Activated CD4-positive, alpha-beta memory T cell treated with anti-CD3 and anti-CD28 coated beads, Interleukin-2, amount 10 ng/mL, durations not matched to agents 7 days and 5 days (primary cell): ENCODE measurements at places on chromosomes 3 and 15.
A peak's percentile ranks its signal among the peaks of the same experiment; 100 is the strongest.

DNA sequence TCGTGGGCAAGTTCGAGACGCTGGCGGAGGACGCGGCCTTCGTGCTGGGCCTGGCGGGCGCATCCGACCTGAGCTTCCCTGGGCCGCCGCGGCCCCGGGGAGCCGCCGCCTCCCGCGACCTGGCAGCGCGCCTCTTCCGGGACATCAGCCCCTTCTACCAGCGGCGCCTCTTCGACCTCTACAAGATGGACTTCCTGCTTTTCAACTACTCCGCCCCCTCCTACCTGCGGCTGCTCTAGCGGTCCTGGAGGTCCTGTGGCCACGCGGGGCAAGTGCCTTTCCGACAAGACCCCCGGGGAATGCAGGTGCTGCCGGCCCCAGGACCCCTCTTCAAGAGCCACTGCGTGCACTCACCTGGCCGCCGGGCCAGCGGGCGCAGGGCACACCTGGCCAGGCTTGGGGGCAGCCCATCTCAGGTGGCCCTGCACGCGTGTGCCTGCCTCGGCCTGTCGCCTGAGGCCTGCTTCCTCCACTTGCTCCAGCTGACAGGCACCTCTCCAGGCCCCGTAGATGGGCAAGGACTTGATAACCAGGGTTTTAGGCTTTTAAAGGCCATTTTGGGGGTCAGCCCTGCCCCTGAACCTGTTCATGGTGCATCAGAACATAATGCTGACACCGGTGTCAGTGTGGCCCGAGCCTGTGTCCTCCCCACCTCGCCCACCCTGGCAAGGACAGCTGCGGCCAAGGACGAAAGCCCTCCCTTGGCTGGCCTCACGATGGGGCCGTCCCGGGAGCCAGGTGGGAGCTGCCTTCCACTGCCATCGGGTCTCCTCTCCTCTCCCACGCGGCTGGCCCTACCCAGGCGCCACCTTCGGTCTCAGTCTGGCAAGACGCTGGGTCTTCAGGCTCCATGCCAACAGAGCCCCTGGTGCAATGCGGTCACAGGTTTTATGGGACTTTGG, 16.1 kb downstream of the C3orf22 start:
- DNase-seq: no peak

DNA sequence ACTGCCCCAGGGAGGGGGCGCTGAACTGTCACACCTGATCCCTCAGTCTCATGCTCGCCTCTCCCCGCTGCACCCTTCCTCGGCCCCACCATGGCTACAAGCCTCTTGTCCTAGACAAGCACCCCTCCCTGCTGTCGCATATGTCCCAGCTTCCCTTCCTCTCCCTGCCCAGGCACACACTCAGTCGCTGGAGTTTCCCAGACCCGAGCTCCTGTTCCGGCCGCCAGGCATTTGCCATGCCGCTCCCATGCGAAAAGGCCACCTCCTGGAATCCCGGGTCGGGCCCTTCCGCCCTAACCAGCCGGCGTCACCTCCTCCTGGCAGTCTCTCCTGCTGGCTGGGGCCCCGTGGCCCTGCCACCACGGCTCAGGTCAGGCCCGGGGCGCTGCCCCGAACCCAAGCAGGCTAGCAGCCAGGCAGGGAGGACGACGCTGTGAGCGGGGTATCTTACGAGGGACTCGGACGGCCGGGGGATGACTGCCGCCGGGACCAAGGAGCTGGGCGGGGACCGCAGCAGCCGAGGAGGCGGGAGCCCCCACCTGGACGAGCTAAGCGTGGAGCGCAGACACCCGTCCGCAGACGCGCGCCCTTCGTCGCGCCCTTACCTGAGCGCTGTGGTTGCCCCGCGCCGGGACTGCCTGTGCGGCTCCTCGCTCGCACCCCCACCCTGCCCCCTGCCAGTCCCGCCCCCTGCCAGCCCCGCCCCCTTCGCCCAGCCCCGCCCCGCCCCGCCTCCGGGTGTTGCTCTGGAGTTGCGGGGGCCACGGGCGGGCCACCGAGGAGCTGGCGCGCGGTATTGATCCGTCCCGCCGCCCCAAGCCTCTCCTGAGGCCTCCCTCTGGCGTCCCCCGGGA, at the start of gene ALS2CL:
TSS of gene ALS2CL (minus strand) at position 642 of the 854 bp plus-strand sequence. CDS start 4,239 bp downstream, outside the sequence.
- peak; percentile 71 for DNase-seq

DNA sequence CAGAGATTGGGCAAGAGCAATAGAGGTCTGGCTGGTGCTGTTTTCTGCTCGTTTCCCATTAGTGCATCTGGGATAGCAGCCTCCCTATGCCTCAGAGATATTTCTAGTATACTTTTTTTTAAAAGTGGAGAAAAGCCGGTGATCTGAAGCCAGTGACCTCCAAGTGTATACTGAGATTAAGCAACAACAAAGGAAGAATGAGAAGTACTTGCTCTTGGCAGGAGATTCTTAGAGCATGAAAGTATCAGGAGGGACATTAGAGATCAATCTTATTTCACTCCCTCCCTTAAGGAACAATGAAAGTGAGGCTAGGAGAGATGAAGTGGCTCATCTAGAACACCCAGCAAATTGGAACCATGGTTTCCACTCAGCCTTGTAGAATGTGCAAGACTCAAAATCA, 423.3 kb downstream of the SOX2 start:
- DNase-seq: no peak

GRCh38 chr15:36878684-36879262, 221.6 kb downstream of the MEIS2 start:
- no peak for DNase-seq

- DNase-seq: no peak
These were observed 671.6 kb upstream of the SGO1 start for GRCh38 chr3:20857636-20858035.

- DNase-seq: no peak
These were observed 228.8 kb upstream of the PPP2R3A start for GRCh38 chr3:135736740-135737139.

- no peak for DNase-seq
These were observed 202.8 kb upstream of the UBE2E2 start for GRCh38 chr3:23000371-23000770.

DNA sequence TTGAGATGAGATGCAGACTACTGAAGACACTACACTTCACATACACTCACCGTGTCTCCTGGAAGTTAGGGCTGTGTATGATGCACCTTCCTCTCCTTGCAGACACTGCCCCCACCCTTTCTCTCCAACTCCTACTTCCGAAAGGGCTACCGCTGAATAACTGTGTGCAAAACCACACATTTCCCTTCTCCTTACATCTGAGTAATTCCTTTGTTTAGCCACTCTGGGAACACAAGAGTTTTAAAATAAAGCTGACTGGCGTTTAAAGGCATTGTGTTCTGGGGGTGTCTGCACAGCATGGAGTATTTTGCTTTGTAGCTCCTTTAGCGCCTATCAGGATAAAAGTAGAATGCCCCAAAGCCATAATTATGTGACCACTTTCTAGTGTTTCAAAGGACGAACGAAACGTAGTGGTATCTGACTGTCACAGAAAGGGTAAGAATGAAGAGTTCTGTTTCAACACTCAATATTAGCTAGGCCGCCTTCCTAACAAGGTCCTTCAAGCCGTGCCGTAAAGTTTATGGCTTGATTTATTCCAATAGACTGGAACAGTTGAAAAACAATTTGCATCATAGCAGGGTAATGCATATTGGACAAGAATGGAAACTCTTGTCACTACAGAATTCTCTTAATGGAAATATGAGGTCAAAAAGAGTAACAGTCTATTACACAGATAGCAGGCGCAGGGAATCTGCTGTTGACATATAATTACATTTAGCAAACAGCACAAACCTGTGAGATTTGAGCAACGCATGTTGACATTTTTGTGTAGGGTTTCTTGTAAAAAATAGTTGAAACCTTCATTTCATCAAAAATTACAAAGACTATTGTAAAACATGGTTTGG, 619.9 kb downstream of the FOXP1 start:
- DNase-seq: no peak

- no peak for DNase-seq
These were observed 121.9 kb downstream of the CHST2 start for GRCh38 chr3:143241481-143241951.

DNA sequence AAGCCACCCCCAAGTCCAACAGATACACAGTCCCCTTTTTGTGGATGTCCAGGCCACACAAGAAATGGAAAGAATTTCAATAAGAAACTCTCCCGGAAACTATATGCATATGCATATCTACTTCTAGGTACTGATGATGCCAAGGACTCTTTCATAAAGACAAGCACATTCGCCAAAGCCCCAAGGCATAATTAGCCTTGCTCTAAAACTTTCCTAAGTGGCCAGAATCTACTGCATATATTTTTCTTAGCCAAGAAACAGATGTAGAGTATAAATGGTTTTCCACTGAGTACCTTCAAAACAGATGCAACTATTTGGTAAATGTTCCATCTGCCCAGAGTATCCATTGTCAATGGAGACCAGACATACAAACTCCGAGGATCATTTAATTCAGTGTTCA, 73.9 kb downstream of the MAGI1 start:
- DNase-seq: no peak

DNA sequence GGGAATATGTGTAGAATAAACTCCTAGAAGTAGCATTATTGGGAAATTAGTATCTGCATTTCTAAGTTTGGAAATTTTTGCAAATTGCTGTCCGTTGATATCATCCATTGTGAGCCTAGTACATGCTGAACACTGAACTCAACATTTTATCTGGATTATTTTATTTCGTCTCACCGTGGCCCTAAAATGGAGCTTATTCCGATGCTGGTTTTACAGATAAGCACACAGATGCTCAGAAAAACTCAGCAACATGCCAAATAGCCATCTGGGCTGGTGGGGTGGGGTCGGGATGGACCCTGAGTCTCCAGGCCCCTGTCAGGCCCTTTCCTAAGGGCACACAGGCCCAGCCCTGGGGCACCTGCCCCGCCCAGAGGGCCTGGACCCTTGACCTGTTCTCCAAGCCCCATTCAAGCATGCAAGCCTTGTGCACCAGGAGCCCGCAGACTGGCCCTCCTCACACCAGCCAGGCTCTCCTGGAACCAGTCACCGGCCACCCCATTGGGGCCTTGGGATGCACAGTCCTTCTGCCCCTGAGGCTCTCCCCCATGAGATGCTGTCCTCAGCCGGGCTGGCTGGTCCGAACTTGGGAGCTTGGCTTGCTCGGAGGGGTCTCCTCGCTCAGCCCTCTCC, 20.7 kb upstream of the KLF13 start:
- peak; percentile 12 for DNase-seq

GRCh38 chr3:169153656-169154055, 509.9 kb downstream of the MECOM start:
- no peak for DNase-seq

DNA sequence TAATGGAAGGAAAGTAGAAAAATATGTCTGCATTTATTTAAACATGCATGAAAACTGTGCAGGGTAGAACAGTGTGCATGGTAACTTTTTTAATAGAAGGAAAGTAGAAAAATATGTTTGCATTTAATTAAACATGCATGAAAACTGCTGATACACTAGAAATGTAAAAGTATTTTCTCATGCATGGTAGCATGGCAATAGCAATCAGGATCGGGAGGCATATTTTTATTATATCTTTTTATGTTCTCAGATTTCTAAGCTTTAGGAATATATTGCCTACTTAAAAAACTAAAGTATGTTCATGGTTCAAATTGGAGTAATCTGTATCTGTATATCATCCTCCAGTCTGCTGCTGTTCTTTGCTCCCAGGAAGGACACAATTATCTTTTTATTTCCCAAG, 1468.9 kb upstream of the GBE1 start:
- no peak for DNase-seq

DNA sequence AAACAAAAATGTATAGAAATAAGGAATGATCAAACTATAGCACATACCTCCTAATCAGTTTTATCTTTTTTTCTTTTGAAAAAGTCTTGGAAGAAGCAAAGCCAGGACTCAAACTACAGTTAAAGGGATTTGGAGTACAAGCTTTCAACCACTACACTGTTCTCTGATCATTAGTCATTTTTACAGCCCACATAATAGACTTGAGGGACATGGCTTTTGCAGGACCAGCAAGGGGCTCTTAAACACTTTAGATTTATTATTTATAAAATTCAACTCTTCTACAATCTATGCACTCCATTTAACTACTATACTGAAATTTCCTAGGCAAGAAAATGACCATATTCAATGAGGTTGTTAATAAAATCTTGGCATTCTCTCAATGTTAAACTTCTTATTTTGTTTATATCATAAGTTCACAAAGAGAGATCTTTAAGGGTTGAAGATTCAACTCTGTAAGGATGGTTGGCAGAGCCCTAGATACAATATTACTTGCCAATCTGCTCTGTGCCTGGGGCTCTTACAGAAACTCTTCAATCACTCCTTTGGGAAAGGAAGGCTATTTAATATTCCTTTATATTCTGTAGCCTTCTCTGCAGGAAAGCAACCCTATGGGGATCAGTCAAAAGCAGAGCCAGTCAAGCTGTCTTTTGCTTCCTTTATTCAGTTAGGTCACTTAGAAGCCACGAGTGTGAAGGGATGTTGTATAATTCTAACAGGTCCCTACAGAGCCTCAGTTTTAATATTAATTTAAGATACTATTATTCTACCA, 557.7 kb upstream of the SGO1 start:
- no peak for DNase-seq

GRCh38 chr3:56677286-56677685, 5.8 kb downstream of the TASOR start:
- no peak for DNase-seq

GRCh38 chr3:134904776-134905646, 110.0 kb downstream of the EPHB1 start:
- no peak for DNase-seq

DNA sequence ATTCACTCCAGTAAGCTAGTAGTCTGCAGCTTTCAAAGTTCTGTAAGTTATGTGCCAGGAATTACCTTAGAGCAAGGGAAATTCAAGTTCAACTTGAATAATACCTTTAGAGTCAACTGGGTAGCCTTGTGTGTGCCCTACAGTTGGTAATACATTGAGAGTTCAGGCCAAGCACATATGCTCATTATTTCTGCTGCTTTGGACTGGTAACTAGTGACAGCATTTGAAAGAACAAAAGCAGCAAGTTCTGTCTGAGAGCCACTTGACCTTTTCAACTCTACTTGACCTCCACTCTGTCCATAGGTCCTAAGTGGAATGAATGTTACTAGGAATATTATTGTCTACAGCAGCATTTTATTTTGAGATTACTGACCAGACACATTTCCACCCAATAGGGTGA, 723.5 kb downstream of the NLGN1 start:
- no peak for DNase-seq

DNA sequence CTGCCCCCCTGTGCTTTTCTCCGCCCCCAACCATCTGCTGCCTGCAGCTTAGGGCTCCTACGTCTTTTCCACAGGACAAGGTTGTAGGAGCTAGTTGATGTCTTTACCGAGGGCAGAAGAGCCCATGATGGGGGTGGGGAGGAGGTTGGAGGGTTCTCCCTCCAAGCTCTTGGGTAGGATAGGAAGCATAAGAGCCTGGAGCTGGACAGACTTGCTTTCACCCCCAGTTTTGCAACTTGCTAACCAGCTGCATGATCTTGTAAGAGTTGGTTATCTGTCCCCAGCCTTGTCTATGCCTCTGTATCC, 856 bp downstream of the ABCF3 start:
- DNase-seq: no peak

GRCh38 chr3:34284959-34285826, 486.8 kb downstream of the PDCD6IP start:
- DNase-seq: no peak

DNA sequence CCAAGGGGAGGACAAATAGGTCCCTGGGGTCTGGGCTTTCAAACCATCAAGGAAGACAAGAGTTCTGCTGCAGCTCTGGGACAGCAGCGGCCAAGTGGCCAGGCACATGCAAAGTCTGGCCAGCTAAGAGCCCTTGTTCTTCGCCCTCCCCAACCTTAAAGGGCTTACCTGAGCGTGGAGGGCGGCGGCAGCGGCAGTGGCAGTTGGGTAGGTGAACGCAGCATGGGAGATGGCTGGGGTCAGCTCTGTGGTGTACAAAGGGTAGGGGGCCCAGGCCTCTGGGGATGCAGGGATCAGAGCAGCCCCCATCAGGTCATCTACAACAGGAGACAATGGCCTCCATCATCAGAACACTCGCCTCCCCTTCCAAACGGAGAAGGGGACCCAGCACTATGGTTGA, 27.1 kb downstream of the RBPMS2 start:
- DNase-seq: no peak
